ENCODE measurements at places on chromosomes 11 and 22.

DNA sequence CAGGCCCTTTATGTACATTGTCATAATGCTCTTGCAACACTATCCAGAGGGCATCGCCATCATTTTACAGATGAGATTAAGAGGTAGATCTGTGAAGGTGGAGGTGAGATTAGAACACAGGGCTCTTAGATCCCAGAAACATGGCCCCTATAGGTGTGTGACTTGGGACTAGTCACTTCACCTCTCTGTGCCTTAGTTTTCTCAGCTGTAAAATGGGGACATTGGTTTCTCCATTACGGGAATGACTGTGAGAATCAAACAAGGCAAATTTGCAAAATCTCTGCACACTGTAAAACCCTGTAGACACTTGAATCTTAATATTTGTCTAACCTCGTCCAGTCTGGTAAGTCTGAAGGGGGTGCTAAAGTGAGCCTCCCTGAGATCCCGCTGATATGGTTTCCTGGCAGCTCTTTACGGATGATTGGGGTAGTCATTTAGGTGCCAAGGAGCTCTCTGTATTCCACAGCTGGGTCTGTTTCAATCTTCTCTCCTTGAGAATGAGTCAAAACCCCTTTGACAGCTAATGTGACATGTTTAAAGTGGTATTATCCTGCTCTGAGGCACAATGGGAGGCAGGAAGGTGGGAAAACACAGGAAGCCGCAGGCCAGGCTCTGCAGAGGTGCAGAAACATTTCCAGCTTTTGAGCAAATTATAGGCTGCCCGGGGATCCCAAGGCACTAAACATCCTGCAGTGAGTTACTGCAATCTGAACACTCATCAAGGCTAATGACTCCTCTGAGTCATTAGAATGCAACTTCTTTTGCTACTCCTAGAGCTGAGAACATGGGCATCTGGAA lies 140.8 kb downstream of the CCDC81 start:
- DNase-seq: no peak

GRCh38 chr11:19589567-19590260 lies 122.9 kb upstream of the NAV2 start:
- DNase-seq: no peak

DNA sequence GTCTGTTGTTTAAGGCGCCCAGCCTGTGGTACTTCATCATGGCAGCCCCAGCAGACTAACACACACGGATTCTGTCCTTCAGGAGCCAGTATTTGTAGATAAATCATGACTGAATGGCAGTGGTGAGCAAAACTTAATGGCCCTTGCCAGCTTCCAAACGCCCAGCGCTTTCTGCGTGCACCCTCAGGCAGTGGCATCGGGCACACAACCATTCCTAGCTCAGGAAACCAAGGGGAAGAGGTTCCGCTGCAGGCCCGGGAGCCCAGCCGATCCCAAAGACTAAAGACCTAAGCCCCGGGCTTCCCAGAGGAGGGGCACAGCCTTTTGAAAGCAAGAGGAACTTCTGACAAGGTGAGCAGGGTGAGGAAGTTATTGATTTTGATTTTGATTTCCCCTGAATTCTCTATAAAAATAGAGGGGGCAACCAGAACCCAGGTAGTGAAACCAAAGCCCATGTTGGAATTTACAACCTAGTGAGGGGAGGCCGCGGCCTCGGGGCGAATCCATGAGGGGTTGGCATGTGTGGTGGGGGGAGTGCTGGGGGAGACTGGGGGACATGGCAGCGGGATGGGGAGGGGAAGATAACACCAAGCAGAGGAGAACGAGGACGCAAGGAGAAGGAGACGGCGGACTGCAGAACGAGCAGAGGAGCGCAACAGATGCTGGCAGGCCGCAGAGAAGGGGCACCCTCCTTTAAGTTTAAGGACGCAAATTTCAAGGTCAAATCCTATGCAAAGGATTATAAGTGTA lies 79.9 kb upstream of the SEPTIN5 start:
- no peak for DNase-seq

DNA sequence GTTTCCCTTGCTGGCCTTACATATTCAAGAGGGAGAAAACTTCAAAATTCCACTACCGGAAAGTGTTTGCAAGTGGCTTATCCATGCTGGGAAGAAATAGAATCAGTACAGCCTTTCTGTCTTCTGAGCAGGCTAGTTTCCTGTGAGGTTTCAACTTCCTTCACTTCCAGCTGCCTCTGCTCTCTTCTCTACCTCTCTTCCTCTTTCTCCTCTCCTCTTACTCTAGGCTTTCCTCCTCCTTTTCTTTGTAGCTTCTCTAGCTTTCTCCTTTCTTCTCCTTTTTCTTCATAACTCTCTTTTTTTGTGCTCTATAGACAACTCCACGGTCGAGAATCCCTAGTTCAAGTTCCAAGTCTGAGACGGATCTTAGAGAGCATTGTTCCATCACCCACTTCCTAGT lies 421.8 kb downstream of the ETS1 start:
- DNase-seq: no peak

DNA sequence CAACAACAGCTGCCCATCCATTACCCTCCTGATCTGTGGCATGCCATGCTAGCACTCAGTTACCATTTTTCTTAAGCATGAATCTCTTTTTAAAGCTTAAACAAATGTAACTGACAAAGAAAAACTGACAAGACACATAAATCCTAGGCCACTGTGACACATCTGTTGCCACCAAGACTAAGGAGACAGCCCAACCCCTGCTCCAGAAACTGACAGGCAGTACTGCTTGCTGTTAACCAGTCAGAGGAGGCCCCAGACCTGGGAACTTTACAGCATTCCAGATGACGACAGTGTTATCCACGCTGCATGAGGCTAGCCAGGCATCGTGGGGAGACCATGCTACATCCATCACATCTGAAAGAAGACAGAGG lies 33.8 kb downstream of the HIRA start:
- no peak for DNase-seq

GRCh38 chr11:132910011-132910760 lies 622.1 kb downstream of the OPCML start:
- no peak for DNase-seq

DNA sequence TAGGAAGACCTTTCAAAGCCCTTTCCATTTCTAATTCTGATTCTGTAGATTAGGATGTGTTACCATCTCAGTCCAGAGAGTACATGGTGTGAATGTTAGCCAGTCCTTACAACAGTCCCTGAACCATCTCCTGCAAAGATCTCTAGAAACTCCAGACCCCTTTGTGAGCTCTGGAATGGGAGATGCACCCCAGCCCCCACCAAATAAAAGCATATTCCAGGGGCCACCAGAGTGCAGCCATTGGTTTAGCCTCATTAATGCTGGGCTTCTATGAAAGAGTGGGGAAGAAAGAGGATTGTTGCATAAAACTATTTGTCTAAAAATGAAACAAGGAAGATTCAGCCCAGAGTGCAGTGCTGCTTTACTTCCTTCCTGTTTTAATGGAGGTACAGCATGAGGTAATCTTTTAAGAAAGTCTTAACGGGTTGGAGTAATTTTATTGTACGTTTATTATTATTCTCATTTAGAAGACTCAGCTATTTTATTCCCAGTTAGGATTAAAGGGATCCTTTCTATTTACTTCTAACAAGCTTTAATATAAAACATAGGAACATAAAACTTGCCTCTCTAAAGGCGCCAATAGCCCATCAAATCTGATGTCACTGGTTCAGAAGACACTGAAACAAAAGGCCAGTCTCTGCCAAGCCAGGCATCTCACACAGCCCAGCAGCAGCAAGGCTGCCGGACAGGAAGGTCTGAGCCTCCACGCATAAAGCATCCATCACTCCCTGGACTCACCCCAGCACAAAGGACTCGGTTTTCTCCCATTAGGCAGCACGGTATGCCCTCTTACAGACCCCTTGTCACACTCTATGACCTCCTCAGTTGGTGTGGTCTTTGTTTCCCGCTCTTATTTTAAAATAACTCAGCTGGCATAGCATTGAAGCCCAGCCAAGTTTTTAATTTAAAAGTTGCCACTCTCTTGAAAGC lies 203.9 kb upstream of the BLID start:
- no peak for DNase-seq

DNA sequence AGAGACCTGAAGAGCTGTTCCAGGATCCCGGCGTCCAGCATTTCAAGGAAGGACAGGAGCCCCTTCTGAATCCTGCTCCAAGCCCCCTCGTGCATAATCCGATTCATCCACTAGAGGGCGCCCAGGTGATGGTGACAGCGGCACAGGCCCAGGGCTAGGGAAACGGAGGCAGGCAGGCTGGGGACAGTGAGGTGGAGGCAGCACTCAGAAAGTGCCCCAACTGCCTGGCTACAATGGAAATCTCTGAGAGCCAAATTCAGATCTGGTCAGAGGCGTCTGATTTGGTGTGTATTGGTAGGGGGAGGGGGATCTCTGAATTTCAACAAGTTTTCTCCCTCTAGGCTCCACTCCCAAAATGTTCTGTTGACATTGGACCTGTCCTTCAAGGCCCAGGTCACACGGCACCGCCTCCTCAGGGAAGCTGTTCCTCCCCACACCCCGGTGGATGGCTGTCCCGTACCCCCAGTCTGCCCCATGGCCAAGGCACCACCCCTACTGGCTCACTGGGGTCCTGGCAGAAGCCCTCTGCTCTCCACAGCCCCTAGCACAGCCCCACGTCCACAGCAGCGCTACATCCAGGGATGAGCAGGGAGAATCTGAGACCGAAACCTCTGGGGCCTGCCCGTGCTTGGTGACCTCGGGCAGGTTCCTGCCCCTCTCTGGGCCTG lies 142.9 kb downstream of the CRYBB2 start:
- DNase-seq: peak; percentile 13

DNA sequence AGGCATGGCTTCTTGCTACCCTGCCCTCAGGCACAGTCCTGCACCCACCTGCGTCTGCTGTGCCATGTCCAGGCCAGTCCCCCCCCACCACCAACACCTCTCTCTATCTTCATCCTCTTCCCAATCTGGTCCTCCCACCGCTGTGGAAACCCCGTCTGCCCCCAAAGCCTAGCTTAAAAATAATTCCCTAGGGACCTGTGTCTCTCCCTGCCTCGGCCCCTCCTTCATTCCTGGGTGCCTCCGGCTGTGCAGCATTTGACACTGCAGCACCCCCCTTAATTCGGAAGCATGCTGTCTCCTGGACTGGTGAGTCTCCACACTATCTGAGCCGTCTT lies 2.5 kb upstream of the ASCL2 start:
- DNase-seq: no peak

DNA sequence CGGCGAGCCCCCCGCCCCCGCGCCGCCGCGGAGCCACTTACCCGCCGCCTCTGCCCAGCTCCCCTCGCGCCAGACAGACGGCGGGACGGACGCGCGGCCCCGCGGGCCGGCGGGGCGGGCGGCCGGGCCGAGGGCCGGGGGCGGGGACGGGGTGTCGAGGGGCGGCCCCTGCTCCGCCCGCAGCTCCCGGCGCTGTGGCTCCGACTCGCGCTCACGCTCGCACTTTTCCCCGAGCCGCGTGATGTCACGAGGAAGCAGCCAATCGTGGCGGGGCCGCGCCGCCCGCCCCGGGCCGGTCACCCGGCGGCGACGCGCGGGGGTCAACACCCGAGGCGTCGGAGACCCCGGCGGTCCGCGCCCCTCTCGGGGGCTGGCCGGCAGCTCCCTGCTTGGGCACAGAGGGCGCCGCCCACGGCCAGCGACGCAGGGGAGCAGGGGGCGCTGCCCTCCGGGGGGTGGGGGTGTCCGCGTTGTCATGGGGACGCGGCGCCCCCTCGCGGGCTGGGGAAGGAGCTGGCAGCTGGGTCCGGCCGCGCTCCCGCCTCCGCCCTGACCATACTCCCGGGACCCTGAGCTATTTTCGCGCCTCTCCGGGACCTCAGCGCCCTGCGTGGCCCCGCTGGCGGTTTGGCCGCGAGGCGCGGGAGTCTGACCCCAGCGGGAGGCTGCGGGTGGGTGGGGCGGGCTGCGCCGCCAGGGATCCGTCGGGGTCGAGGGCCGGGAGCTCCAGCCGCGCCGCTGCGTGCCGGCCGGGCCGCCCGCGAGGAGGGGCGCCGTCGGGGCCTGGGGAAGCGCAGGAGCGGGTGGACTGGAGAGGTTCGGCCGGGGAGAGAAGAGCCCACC lies at the start of gene CHRM4:
TSS of gene CHRM4 (minus strand) at position 199 of the 843 bp plus-strand sequence. CDS start 5,219 bp downstream, outside the sequence.
- no peak for DNase-seq

DNA sequence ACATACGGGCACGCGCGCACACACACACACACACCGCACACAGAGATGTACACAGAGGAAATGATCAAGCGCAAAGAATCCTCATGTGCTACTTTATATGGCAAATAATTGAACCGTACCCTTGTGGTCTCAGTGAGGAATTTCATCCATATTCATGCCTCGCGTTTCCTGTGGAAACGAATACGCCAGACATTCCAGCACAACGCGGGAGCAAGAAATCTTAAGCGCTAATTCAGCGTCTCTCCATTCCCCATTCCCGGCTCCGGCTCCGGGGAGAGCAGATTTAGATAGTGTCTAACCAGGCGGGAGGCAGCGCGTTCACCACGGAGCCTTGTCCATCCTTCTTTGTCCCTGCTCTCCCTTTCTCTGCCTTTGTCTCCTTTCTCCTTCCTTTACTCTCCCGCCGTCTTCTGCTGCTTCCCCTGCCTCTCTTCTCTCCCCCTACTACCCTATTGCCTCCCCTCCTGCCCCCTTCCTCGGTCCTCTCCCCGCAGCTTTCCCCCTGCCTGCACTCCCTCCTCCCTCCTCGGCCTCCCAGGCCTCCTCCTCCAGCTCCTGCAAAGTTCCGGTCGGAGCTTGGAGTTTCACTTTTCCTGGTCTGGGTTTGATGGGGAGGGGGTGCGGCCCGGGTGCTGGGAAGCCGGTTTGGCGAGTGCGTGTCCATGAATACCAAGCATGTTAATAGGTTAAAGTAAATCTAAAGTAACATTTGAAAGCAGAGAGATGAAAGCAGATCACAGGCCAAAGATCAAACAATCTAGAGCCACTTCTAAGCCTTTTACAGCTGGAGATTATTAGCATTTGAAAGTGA lies 579.3 kb downstream of the BUD13 start:
- DNase-seq: no peak

DNA sequence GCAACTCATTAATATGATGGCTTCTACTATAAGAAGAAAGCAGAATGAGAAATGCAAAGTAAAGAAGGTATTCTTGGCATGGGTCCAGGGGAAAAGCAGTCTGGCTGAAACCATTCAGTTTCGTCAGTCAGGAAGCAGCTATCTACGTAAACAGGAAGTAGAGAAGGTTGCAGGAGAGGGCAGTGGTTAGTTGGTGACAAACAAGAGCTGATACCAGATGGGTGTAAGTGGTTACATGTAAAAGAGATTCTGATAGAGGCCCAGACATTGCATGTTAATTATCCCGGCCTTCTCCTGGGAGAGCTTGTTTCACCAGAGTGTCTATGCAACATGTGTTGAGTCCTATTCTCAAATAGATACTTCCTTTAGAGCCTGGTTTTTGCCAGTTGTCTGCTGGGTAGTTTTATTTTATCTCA lies 58.4 kb upstream of the PSMA1 start:
- peak; percentile 13 for DNase-seq

- no peak for DNase-seq
Observed at GRCh38 chr22:42277988-42278776, 7.7 kb upstream of the TCF20 start.
